PC-3 (cell line): ENCODE measurements at places on chromosomes 6 and 20.

DNA sequence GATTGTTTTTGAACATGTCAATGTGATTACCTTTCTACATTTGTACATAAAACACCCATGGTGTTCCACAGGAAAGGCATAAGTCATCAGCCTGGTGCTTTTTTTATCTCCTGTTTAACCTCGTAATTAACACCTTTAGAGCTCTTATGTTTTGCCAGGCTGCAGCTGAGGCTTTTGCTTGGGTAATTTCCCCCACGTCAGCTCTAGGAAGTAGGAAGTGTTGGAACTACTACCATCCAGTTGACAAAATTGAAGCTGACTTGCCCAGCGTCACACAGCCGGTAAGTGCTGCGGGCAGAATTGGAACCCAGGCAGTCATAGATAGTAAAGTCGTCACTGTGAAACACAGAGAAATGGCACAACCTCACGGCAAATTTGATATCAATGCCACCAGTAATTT, 86.6 kb upstream of the BMP2 start:
- DNase-seq, result no peak

GRCh38 chr6:37155394-37156312, 14.3 kb upstream of the PIM1 start:
- DNase-seq, result no peak

DNA sequence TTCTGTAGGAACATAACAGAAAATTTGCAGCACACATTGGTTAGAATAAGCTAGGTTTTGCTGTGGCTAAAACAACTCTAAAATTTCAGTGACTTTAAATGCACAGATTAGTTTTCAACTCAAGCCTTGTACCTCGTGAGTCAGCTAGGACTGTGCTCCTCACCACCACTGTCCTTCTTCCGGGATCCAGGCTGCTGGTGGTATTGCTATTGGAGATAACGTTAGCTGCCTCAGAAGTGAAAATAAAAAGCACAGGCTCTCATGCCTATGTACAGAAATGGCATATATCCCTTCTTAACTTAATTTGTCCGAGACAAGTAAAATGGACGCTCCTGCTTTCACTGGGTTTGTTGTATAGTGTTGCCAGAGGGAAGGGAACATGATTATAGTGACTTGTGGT, 931.1 kb upstream of the EYS start:
- DNase-seq, result no peak

GRCh38 chr6:11366183-11366933, 133.9 kb upstream of the NEDD9 start:
- DNase-seq, result no peak

GRCh38 chr20:19992996-19993908, 23.9 kb upstream of the NAA20 start:
- peak; percentile 91 for DNase-seq
